ELR (cell line): ENCODE measurements at places on chromosomes 7 and 10.

- DNase-seq = no peak
Measured at GRCh38 chr10:88216976-88217375, 353.6 kb downstream of the PTEN start.

- no peak for DNase-seq
Measured at GRCh38 chr10:97974526-97975525, 55.6 kb downstream of the CRTAC1 start.

GRCh38 chr7:98994046-98994944 is 116.0 kb downstream of the TRRAP start:
- DNase-seq = no peak

- no peak for DNase-seq
Measured at GRCh38 chr10:60388709-60389301, 870 bp downstream of the ANK3 start.

DNA sequence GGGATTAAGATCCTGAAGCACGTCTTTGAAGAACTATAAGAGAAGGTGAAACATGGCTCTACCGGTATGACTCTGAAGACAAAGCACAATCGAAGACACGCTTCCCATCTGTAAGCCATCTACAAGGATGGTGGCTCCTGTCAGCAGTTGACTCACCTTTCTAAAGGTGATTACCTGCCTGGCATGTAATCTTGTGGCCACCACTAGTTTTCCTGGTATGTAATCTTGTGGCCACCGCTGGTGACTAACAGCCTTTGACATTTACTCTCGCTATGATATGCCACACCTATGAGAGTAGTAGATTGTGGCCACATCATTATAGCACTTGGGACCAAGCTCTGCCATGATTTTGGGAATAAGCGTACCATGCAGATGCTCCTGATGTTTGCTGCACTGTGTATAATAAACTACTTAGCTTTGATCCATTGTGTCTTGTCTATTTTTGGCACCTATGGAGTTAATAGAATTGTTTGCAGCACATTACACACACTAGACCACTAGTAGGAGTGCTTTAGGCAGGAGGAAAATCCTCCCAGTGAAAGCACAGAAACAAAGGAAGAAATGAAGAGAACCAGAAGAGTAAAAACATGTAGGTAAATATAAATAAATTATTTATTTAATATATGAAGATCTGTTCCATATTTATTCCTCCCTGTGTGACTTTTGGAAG is 59.8 kb downstream of the VAX1 start:
- DNase-seq = no peak

GRCh38 chr10:104045151-104046089 is 40.3 kb downstream of the COL17A1 start:
- DNase-seq = peak; percentile 85

DNA sequence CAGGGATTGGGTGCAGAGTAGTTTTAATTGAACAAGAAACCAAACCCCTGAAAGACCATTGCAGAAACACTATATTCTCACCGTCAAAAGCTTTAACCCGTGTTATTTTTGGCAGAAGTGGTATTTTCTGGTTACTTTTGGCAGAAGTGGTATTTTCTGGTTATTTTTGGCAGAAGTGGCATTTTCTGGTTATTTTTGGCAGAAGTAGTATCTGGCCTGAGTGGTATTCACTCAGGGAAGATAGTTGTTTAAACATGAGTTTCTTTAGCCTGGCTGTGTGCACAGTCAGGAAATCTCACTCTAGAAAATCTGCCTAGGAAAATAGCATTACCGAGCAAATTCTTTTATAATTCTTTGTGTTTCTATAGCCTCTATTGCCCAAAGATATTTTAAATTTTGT is 322.7 kb downstream of the GFRA1 start:
- no peak for DNase-seq

- no peak for DNase-seq
Measured at GRCh38 chr10:124122211-124122610, 28.8 kb upstream of the CHST15 start.

GRCh38 chr10:79404231-79404609 is 41.2 kb downstream of the ZCCHC24 start:
- peak; percentile 35 for DNase-seq

- peak; percentile 80 for DNase-seq
Measured at GRCh38 chr10:72133517-72133916, 45.2 kb upstream of the SPOCK2 start.

GRCh38 chr7:44767912-44768627 is 19.4 kb downstream of the ZMIZ2 start:
- no peak for DNase-seq

DNA sequence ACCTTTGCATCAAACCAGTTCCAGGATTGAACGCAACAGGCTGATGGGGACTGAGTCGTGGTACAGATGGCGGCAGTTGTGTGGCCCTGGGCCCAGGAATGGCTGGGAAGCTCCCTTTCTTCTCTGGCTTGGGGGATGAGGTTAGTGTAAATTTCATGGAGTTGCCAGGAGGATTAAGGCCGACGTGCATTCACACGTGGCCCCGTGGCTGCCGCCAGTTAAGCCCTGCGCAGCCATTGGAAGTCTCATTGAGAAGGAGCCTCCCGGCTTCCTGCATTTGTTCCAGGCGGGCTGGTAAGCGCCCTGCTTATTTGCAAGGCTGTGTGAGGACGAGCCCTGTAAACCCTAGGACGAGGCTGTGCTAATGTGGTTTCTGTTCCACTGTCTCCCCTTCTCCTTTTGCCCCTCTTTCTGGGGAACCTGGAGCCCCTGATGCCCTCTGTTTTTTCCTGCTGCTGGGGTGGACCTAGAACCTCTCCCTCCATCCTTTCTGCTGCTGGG is 174.7 kb upstream of the TNRC18 start:
- DNase-seq = no peak

- no peak for DNase-seq
Measured at GRCh38 chr7:90669492-90669891, 73.4 kb downstream of the CDK14 start.

DNA sequence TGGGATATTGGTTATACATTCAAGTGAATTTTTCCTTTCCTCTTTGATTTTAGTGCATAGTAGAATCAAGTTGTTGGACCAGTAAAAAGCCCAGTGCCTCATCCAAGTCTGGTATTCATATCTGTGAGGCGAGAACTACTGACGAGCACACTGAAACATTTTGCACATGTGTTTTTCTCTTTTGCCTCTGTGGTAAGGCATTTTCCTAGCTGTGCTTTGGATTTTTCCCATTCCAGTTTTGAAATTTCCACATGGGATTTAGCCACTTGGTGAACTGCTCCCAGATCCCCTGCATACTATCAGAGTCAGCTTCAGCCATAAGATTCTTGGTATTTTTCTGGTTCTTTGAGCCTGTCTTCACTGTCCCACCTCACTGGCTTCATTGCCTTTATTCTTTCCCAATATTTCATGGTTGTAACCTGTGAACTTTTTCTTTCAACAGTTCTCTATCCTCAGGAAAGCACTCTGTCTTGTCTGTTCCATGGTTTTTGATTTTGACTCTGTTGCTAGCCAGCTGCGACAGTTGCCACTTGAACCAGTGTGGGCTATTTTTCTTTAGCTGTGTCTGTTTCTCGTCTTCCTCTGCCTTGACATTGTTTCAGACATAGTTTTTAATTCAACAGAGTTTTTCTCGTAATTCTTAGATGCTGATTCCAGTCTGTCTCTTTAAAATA is 239.0 kb downstream of the REEP3 start:
- no peak for DNase-seq

DNA sequence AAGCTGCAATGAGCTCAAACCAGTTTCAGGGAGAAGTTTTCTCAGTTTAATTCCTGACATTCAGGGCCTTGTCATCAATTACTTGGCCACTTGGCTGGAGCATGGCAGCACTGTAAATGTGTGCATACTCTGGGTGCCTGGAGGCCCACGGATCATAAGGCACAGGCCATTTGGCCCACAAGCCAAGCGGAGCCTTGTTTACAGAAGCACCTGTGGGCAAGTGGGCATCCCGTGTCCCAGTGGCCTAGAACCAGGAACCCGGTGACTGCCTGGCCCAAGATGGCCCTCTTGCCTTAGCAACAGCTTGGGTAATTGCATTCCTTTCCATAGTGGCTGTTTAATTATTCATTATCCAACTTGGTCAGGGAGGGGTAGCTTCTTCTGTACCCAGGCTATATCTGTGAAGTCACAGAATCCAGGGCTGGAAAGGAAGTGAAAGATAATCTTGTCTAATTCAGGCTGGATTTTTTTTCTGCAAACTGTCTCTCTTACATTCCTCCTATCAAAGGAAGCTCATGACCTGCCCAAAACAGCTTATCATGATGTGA is 426.4 kb upstream of the ZMIZ1 start:
- no peak for DNase-seq

GRCh38 chr10:53233749-53234148 is 461.2 kb upstream of the MBL2 start:
- DNase-seq = no peak

- no peak for DNase-seq
Measured at GRCh38 chr10:1846032-1846431, 108.7 kb upstream of the ADARB2 start.

GRCh38 chr7:100483090-100483721 is 521 bp upstream of the NYAP1 start:
- DNase-seq = peak; percentile 60
